ENCODE measurements at places on chromosomes 6 and 20.

DNA sequence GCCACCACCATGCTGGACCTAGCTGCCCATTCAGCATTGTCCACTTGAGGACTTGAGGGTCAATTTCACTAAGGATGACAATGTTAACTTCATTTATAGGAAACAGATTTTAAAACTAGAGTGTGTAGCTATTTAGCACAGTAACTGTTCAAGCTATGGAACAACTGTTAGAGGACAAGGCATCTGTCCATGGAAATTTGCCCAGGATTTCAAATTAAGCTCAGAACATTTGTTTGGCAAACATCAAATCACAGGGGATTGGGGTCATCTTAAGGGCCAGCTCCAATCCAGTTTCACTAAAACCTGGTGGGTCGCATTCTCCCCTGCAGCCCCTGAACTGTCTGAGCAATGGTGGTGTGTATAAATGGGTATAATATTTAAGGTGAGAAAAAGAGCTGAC, 35.1 kb downstream of the PM20D2 start:
- no peak for DNase-seq

DNA sequence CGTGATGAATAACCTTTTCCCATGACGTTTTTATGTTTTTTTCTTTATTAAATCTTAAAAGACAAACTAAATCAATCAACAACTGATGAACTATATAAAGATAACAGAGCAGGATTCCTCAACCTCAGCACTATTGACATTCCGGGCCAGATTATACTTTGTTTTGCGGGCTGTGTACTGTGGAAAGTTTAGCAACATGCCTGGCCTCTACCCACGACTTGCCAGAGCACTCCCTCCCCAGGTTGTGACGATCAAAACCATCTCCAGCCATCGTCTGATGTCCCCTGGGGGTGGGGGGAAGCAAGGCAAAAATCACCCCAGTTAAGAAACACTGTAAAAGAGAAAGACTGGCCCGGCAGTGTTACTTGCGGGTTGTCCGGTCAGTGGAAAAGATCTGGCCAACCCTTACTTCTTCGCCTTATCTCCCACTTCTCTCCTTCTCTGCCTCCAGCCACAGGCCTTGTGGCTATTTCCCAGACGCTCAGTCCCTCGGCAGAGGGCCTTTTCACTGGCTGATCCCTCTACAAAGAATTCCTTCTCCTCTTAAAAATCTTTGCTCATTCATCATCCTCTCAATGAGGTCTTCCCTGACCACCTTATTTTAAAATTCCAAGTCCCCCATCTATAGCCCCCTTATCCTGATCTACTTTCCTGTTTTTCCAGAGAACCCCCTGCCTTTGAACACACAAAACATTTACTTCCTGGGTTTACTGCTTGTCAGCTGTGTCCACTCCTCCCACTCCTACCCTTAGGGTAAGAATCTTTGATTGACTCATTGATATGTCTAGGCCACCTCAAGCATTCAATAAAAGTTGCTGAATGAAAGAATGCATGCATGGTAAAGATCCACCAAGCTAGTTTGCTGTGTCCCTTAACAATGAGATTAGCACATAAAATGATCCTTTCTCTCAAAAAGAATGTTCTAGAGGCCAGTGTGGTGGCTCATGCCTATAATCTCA, 14.7 kb upstream of the RAB22A start:
- no peak for DNase-seq

GRCh38 chr20:5039255-5039657, 37.9 kb upstream of the SLC23A2 start:
- no peak for DNase-seq

DNA sequence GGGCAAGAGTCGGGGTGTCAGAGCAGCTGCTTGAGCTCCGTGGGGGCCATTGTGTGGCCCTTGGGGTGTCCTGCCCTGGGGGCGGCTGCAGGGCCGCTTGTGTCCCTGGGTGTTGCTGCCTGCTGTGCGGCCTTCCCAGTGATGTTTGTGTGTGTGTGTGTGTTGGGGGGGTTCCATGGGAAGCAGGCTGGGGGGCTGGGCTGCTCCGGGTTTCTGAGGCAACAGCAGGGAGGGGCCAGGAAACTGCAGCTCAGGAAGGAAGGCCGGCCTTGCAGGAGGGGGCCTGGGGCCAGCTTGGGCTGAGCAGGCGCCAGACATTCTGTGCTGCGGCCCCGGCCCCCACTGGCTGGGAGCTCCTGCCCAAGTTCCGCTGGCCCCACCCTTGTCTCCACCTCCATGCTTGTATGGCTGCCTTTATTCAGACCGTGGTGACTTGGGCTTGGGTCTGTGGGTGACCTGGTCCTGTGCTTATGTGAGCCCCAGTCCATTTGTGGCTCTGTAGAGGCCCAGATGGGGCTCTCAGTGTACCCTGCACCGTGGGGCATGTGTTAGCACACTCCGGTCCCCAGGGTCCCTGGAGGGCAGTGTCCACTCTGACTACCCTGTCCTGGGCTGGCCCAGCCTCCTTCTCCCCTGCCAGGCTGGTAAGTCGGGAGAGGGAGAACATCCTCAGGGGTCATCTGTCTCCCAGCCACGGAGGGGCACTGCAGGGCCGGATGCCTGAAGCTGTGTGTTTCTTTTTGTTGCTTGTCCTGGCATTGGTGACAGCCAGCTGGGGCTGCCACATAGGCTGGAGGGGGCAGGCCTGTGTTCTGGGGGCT, 4.6 kb upstream of the SOX18 start:
- DNase-seq = no peak

All from stimulated activated CD4-positive, alpha-beta T cell treated with anti-CD3 and anti-CD28 coated beads, Interleukin-1b, Interleukin-23, amount 100 ng/mL, for 1 hour (primary cell).